CD4-positive, alpha-beta T cell treated with Interleukin-17A for 4 hours (primary cell): ENCODE measurements at places on chromosomes 5 and 9.
A peak's percentile ranks its signal among the peaks of the same experiment; 100 is the strongest.

- DNase-seq, result no peak
Observed at GRCh38 chr5:120098426-120098825, 365.7 kb upstream of the PRR16 start.

- DNase-seq, result no peak
Observed at GRCh38 chr5:2187156-2187555, 304.4 kb upstream of the IRX4 start.

DNA sequence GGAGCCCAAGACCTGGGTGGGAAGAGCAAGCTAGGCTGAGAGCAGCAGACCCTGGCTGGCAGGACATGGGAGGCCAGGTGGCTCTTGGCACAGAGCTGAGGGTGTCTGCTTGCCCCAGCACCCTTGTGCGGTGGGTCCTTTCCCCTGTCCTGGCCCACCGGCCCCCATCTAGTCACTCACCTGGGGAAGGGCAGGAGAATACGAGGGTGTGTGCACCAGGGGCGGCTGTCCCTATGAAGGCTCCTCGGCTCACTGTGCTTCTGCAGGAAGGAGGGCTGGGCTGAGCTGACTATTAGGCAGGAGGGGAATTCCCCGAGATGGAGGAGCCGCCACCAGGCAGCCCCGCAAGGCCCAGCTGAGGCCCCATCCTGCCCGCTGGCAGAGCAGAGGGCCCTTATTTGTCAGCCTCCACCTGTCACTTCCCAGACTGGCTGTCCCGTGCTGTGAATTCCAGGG, 6.1 kb upstream of the TNIP1 start:
- peak; percentile 75 for DNase-seq

DNA sequence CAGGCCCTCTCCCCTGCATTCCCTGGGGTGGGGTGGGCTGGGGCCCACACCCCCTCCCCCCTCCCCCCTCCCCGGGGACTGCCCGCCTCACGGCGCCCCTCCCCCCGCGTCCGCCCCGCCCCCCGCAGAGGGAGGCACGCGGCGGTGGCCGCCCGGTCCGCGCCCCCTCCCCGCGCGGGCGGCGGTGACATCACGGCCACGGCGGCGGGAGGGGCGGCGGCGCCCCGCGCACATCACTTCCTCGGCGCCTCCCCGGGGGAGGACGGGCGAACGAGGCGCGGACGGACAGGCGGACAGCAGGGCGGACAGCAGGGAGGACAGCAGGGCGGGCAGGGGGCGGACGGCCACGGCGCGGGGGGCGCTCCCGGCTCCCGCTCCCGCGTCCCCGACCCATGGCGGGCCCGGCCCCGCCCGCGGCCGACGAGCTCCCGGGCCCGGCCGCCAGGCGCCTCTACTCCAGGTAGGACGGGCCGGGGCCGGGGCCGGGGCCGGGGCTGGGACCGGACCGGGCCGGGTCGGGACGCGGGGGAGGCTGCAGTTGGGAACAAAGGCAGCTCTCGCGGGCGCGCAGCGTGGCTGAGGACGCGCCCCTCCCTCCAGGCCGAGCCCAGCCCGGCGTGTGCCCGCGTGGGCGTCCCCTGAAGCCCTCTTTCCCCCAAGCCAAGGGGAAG, at the start of gene GPSM1:
Gene GPSM1 (plus strand): TSS at position 236 of the 671 bp plus-strand sequence. CDS start 157 bp downstream, at position 393.
- DNase-seq, result peak; percentile 68

- no peak for DNase-seq
Observed at GRCh38 chr5:87394411-87395165, 18.1 kb downstream of the CCNH start.

DNA sequence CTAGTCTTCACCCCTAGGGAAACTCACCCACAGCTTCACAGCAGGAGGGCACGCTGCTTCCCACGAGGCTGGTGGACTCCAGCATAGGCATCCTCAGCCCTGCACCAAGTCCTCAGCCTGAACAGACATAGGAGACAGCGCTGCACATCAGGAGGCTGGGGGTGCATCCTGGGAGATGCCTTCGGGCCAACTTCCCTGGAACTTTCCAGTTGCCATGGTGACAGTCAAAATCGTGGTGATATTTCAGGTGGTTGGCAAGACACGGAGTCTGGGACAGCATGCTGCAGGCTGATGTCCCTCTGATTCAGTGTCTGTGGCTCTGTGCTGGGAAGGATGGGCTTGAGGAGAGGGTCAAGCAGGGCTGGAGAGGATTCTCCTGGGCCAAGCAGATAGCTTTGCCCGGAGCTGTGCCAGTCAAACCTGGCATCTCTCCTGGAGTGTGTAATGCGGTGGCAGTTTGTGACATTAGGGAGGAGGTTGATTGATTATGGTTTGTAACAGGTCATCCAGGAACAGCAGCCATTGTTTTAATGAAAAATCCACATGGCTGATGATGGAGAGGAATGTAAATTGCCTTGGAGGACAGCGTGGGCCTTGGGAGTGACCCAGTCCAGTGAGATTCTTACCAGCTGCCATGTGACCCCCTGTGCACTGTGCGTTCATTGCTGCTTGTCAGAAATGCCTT, 35.6 kb upstream of the SEMA4D start:
- no peak for DNase-seq
